Retina (tissue), 1 donor: ENCODE measurements at places on chromosomes 1 and 21.

DNA sequence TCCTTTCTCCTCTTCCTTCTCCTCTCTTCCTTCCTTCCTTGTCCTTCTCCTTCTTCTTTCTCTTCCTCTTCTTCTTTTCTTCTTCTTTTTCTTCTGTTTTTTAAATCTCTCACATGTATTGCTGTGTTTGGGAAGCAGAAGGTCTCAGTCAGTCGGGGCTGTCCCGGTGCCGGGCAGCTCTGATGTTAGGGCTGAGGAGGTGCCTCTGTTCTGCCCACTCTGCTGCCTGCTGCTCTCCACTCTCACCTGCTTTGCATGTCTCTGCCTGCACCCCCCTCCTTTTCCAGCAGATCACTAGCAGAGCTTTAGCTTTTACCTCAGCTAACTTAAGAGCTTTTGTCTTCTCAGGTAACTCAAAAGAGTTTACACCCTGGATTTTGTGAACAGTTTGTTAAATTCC lies 276.6 kb downstream of the CHRM3 start:
- DNase-seq = no peak

DNA sequence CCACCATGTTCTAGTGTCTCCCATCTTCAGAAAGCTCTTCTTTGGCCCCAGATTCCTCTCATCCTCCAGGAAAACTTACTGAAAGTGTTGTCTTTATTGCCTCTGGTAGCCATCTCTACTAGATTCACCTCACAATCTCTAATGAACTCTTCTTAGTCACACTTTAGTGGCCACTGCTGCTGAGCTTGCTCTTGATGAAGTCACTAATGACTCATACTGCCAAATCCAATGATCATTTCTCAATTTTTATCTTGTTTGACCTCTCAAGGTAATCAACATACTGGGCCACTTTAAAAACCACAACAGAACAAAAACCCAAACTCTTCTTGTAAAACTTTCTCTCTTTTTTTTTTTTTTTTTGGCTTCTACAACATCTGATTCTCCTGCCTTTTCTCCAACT lies 196.4 kb downstream of the LHX8 start:
- no peak for DNase-seq

GRCh38 chr1:114455102-114455785 lies 55.8 kb downstream of the TRIM33 start:
- no peak for DNase-seq

- DNase-seq = no peak
Measured at GRCh38 chr1:28792644-28793121, 19.3 kb upstream of the OPRD1 start.

DNA sequence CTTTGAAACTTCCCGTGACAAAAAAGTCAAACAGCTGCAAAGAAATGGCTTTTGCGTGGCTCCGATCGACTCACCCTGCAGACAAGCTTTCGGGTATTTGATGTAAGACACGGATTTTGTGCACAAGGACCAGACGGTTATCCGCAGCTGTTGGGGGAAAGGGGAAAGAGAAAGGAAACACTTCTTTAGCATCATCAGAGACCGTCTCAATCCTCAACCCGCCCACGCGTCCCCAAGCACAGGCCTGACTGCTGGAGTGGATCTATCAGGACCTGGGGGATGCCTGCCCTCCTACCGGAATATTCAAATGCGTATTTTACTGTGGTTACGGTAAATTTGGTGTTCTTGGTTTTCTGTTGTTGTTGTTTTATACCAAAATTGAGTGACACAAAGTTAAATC lies 11.2 kb downstream of the WRAP73 start:
- DNase-seq = no peak

DNA sequence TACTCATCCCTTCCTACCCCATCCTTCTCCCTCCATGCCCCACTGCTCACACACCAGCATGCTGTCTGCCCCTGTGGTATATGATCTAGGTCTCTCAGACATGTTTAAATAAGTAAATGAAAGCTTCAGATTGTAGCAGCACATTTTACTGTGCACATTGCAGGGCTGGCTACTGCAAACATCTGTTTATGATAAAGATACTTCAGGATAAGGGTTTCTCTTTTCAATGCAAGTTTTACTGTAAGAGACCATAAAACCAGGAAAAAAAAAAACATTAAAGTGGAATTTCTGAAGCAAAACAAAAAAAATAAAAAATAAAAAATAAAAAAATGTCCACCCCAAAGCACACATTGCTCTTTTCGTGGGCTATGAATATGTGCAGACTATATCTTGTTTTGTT lies 184.4 kb downstream of the USH2A start:
- DNase-seq = no peak

- no peak for DNase-seq
Measured at GRCh38 chr1:151801310-151801820, 3.9 kb downstream of the LINGO4 start.

- peak; percentile 88 for DNase-seq
Measured at GRCh38 chr1:160410406-160411005, 10.1 kb downstream of the VANGL2 start.

- no peak for DNase-seq
Measured at GRCh38 chr1:248686815-248687214, 15.8 kb downstream of the OR14I1 start.
